T1000 (cell line): ENCODE measurements at places on chromosomes 1 and 21.

GRCh38 chr1:200245473-200245872 lies 164.4 kb downstream of the ZNF281 start:
- DNase-seq, result peak; percentile 18

DNA sequence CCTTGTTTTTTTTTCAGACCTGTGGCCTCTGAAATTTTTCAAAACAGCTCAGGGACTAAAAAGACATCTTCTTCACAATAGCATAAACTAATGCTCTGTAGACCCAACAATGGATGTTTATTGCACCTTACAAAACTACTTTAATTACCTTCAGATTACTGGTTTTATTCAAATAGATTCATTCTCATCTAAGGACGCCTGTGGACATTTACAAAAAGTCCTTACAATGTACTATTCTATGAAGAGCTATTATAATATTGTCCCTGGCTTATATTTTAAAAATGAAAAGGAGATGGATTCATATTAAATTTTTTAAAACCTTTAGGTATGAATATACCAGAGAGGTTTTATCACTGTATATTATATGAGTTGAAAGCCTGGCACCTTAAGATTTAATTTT lies 238.4 kb upstream of the NR5A2 start:
- no peak for DNase-seq

- no peak for DNase-seq
Observed at GRCh38 chr1:169250795-169251194, 116.8 kb downstream of the NME7 start.

DNA sequence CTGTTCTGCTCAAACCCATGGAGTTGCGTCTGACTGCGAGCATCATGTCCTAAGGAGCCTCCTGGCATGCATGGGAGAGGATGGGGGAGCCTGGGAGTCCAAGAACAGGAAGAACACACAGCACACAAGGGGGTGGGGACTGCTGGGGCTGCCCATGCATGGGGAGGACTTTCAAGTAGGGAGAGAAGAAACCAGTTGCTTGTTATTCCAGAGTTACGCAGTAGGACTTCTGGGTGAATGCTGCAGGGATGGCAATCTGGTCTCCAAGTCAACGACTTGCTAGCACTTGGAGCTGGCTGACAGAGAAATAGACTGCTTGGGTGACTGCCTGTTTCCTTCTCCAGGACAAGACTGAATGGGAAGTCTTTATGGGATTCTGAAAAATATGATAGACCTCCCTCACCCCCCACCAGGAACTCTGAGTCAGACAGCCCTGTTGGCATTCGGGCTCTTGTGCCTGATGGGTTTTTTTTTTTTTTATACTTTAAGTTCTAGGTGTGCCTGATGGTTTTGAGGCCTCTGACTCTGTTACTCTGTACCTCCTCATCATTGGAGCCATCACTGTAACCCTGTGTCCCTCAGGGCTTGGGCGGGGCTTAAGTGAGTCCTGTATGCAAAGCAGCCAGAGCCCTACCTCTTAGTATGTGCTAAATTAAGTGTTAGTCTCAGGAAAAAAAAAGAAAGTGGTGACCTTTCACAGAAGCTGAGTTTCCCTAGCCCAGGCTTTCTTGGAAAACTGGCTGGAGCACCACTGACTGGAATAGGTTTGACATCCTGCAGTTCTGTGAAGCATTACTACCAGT lies 30.3 kb downstream of the MAP3K21 start:
- no peak for DNase-seq

- no peak for DNase-seq
Observed at GRCh38 chr1:29453502-29454240, 217.3 kb downstream of the PTPRU start.

GRCh38 chr1:228748431-228748830 lies 13.2 kb downstream of the RHOU start:
- DNase-seq, result no peak

- DNase-seq, result no peak
Observed at GRCh38 chr1:154115180-154115579, 39.7 kb downstream of the NUP210L start.

- no peak for DNase-seq
Observed at GRCh38 chr1:50148142-50148923, 39.6 kb downstream of the ELAVL4 start.

GRCh38 chr1:110498270-110498669 lies 20.7 kb downstream of the KCNA10 start:
- no peak for DNase-seq

DNA sequence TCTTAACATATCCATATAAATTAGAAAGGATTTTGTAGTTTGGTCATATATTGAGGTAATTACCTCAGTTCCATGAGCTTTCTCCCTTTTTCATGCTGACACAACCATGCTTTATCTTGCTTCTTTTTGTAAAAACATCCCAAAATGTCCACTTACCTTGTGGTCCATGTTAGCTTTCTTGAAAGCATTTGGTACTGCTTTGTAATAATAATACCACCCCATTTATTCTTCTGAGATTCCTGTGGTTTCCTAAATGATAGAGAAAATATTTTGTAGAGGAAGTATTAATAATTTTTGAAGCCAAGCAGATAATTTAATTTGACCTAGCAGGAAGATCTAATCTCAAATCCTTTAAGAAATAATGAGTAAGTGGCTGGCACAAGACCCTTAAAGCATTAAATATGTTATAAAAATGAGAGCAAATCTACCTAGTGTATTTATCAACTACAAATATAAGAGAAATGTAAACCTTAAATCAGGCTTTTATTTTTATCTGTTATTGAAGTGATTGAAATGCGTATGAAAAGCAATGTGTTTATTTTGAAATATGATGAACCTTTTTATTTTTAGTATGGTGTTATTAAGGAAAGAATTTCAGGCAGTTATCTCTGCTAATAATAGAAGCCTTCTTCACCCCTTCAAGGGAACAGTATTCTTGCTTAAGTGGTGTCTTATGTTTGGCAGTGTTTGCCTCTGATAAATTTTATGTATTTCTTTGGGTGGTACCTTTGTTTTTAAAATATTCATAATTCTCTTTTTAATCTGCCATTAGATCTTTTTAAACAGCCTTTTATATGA lies 9.2 kb downstream of the PRKAA2 start:
- no peak for DNase-seq

GRCh38 chr21:43727519-43728153 lies 8.7 kb downstream of the PDXK start:
- DNase-seq, result no peak

- DNase-seq, result no peak
Observed at GRCh38 chr1:186234976-186235686, 139.9 kb downstream of the TPR start.

DNA sequence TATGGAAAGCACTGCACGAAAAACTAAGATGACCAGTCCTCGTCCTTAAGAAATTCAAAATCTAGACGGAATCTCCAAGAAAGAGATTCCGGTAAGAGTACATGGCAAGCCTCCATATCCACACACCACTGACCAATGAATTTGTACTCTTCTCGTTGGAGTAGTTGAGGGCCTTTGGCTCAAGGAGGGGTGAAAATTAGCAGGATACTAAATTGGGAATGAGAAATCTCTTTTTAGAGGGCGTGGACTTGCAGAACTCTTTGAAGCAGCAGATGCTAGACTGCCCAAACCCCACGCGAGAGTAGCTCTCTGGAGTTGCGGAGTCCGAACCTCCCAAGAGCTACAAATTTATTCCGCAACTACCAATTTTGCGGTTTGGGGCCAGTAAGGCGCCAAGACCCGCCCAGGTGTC lies 872 bp upstream of the PPP2R5A start:
- no peak for DNase-seq

- DNase-seq, result no peak
Observed at GRCh38 chr1:41590331-41590730, 105.8 kb upstream of the EDN2 start.

DNA sequence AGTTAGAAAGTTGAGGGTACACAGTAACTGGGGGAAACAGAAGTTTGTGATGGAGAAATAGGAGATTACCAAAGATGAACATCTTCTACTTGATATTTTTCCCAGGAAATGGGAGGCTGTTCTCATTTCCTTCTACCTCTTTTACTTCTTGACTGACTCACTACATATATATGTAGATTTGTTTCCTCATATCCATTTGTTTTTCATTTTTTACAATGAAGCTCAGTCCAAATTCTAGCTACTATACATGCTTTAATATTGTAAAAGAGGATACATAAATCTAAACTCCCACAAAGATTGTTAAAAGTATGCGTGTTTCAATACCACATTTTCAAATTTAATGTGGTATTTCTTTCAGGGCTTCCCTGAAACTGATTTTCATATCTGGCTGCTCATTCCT lies 366.6 kb upstream of the NCAM2 start:
- DNase-seq, result no peak

GRCh38 chr1:110266834-110267233 lies 56.7 kb downstream of the KCNC4 start:
- DNase-seq, result no peak

- DNase-seq, result no peak
Observed at GRCh38 chr21:45403133-45403824, 1.7 kb upstream of the COL18A1 start.

DNA sequence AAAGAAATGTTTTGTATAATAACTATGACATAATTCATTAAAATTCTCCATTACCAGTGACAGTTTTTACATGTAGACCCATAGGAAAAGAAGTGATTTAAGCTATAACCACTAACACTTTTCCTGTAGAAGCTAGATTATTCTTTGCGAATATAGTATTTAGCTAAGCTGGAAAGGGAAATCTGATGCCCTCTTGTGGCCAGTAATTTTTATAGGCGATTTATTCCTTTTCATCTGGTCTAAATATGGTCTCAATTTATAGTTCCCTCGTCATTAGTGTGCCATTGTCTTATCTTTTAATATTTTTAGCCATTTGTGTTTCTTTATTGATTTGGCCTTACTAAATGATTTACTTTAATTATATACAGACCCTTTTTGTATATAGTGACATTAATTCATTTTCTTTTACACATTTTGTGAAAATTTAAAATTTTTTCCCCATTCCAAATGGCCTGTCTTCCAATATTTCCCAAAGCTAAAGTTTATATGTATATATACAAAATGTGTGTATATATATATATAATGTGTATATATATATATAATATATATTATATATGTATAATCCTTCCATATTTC lies 26.7 kb downstream of the BTG3 start:
- no peak for DNase-seq

GRCh38 chr1:44484155-44484688 lies 79.2 kb downstream of the RNF220 start:
- DNase-seq, result no peak

DNA sequence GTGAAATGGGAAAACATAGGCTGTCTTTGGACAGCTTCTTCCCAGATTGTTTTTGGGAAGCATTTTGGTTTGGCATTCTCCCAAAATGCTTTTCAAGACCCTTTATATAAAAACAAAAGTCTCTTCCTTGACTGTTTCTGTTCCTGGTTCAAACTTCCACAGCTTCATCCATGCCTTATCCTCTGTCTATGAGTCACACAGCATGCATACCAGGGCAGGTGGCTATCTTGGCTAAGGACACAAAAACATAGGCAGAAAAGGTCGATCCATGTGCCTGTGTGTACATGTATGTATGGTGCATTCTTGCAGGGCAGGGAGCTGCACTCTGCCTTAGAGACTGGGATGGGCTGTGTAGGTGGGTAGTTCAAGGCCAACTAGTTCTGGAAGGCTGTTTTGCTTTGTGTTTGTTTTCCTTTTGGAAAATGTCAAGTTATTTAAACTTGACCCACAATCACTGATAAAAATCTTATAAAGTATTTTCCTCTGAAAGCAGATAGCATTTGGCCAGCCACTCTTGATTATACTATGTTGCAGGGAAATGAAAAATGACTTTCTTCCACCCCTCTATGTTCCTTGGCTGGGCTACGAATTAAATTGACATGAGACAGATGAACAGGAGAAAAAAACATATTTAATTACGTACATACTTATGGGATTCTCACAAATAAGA lies 437.0 kb downstream of the SIPA1L2 start:
- DNase-seq, result no peak

GRCh38 chr1:151474745-151475144 lies 15.5 kb upstream of the POGZ start:
- no peak for DNase-seq

GRCh38 chr1:230335861-230336522 lies 90.1 kb downstream of the PGBD5 start:
- DNase-seq, result no peak

GRCh38 chr1:63327417-63328054 lies 5.2 kb downstream of the FOXD3 start:
- no peak for DNase-seq

DNA sequence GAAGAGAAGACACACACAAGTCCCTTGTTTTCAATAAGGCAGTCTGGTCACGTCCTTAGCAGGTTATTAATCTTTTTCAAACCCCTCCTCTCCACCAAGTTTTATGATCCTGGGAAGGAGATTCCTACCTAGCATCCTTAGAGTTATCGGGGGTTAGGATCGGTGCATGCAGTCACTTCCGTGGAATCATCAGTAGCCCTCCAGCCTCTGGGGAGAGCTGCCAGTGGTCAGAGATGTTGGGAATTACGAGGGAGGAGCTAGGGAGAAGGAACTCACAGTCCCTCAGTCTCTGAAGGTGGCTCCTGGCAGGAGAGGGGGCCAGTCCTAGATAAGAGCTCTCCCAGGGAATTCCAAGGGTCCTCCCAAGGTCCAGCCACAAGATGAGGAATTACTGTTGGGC lies 57.7 kb upstream of the ATP5PO start:
- no peak for DNase-seq

DNA sequence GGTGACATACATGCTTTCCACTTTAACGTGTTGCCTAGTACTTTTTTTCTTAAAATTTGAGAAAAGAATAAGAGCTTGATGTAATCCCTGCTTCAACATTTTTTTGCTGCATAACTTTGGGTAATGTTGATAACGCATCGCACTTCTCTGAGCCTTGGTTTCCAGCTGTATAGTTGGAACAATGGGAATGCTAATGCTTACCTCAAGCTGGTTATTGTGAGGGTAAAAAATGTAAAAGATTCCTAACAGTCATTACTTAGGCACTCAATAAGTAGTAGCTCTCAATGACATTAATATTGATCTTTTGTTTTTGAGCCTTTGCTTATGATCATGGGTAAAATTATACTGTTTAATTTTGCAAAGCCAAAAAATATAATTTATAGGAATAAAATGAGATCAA lies 683.3 kb upstream of the CXADR start:
- no peak for DNase-seq

GRCh38 chr1:112620377-112620695 lies 704 bp downstream of the CAPZA1 start:
- DNase-seq, result no peak

DNA sequence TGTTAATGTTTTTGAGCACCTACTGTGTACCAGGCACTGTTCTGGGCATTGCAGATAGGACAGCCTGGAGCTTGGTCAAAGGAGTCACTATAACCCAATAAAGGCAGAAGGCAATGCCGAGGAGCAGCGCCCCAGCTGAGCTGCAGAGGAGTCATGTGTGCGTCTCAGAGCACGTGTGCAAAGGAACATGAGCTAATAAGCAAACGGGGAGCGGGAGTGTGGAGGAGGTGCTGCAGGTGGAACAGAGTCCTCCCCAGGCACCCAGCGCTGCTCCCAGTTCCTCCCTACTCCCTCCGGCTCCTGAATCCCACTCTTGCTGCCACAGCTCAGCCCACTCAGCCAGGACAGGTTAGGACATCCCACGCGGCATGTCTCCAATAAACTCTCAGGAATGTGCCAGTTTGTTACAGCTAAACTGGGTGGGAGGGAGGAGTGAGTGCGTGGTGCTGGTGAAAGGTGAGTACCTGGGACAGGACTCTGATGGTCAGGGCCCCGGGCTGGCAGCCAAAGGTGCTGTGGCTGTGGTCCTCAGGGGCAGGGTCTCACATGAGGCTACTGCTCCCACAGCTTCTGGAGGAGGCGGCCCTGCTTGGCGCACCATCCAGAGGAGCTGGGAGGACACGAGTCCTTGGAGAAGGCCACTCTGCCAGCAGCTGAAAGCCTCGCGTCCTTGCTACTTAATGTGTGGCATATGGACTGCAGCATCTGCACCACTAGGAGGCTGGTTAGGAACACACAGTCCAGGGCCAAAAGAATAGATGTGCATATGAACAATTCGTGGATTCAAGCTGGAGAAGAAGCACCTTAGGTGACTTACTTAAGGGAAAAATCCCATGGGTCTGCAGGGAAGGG lies 52.3 kb downstream of the GRIK3 start:
- DNase-seq, result no peak
